ENCODE measurements at places on chromosomes 2 and 18.

GRCh38 chr2:238700117-238700457, 147.8 kb upstream of the TWIST2 start:
- DNase-seq, result no peak

DNA sequence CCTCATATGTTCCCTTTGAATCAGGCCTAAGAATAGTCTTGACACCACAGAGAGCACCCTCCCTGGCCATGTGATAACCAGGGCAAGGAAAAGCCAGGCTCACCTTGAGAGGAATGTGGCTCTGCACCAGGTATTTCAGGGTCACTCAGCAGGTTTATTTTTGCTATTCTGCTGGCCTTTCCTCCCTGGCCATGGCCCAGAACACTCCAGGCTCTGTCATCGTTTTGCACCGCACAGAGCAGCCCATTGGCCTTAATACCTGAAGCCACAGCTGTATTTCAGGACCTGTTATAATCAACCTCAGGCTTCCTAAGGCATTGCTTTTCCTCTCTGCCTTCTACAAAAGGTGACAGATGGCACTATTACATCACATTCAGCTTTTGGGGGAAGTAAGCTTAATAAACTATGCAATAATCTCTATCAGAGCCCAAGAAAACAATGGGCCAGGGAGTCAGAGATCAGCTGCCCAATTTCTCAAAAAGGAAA, 668.3 kb downstream of the IRS1 start:
- DNase-seq, result no peak

DNA sequence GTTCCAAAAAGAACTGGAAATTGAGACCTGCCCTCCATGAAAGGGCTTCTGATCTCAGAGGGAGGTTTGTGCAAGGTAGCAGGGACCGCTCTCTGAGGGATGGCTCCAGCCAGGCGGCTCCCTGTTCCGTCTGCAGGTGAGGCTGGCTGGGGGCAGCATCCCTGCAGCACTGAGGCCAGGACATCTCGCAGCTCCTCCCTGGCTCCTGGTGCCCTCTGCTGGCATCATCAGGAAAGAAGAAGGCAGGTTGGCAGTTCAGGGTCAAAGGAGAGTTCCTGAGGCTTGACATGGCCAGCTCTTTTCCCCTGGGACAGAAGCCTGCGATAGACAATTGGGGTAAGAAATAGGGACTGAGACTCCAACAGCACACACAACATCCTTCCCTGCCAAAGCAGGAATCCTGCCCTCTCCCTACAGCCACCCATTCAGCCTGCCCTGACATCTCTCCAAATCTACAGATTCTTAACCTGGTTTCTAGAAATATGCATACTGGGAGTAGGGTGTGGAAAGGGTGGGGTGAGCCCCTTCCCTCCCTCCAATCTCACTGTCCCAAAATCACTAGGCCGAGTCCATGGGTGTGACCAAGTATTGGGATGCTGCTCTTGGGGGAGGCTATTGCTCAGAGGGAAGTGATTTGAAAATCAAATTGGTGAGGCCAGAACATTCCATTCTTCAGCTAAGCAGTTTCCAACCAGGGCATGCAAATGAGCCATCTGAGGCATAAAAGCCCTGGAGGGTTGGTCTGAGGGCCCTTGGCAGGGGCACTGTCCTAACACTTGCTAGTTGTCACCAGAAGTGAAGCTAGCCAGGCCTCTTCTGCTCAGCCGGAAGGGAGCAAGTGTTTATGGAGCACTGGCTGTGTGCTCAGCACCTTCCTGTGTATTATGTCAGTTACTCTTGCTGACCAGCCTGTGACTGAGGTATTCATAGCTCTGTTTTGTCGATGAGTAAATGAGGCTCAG, 185.4 kb downstream of the TFCP2L1 start:
- no peak for DNase-seq

DNA sequence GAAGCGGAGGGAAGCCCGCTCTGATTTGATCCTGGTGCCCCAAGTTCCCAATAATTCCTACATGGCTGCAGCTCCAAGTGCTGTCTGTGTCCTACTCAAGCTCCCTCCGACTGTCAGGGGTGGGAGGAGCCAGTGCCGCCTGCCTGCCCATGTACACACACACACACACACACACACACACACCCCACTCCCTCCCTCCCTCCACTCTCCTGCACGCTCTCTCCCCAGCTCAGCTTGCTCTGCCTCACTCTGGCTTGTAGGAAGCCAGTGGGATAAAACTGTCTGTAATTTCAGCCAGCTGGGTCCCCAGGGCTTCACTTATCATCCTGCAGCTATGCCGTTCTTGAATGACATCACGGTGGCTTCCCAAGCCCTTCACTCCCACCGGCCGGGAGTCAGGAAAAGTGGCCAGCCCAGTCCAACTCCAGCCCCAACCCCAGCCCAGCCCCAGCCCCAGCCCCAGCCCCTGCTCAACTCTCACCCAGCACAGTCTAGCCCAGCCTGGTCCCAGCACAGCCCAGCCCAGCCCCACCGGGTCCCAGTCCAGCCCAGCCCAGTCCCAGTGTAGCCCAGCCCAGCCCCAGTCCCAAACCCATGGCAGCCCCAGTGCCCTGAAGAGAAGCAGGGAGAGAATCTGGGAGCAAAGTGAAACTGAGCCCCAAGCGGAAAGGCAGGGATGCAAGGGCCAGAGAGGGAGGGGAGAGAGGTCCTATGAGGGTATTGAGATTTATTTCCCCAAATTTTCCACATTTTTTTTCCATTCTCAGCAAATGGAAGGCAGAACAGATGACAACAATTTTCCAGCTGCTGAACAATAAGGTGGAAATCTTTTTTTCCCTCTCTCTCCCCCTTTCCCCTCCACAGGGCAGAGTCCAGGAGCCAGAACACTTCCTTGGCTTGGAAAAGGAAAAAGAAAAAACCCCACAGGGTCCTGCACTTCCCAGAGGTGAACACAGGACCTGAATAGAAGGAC, 144.0 kb downstream of the TNS1 start:
- DNase-seq, result no peak

- no peak for DNase-seq
Measured at GRCh38 chr2:122340246-122340645, 584.8 kb downstream of the TSN start.

- no peak for DNase-seq
Measured at GRCh38 chr18:13565228-13565627, 161.1 kb downstream of the FAM210A start.

- no peak for DNase-seq
Measured at GRCh38 chr2:234885118-234885517, 66.7 kb upstream of the SH3BP4 start.

GRCh38 chr2:177767768-177768167, 304.8 kb downstream of the PDE11A start:
- no peak for DNase-seq

DNA sequence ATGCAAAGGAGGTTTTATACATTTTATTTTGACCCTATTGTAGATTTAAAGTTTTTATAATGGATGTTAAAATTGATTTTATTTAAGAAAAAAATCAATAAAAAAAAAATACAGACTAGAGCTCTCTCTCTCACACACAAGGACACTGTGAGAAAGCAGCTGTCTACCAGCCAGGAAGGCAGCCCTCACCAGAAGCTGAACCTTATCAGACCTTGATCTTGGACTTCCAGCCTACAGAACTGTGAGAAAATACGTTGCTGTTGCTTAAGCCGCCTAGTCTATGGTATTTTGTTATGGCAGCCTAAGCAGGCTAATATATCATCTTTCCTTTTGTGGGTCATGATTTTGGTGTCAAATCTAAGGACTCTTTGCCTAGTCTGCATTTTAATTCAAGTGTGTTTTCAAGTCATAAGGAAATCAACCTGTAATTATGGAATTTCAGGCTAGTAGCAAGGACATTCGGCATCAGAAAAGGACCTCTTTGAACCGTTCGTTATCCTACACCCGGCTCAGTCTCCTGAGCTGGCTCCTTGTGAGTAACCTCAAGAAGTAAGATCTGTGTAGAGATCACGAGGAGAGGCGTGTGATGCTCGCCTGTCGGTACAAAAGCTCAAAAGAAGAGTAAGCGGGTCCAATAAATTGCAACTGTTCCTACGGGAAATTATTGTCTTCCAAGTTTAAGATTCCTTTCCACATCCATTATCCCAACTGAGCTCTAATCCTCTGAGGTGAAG, 98.2 kb downstream of the PDCL3 start:
- no peak for DNase-seq

DNA sequence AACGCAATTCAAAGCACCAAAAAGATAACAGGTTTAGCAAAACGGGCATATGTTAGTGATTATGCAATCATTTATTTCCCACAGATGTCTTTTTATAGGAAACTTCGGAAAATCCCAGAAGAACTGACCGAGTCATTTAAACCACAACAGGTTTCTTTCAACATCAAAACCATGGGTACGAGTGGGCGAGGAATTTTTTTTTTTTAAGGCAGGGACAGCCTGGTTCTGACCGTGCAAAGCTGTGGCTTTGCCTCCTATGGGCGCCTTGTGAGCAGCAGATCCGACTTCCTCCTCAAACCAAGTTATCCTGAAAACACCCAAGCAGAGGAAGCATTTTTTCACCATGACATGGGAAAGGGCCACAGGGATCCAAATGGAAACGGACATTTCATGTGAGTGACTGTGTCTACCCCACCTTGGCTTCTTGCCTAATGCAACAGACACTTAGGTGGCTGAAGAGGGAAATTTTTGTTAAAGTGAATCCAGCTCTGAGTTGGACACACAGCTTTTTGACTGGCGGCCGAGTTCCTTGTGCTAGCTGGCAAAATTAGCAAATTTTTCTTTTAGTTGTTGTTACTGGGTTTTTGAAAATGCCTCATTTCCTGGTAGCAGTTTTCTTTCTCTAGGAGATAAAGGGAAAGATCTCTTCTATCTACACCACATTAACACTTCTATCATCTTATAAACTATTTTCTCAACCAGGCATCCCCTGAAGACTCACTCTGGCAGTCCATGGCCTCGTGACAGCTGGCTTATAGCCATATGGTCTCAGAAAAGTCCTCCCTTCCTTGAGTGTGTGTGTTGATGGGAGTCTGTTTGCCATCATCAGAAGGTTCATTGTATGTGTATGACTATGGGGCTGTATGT, 487.4 kb upstream of the ZEB2 start:
- peak; percentile 80 for DNase-seq

Data from foreskin melanocyte (primary cell).